ENCODE measurements at places on chromosomes 11 and 22.

DNA sequence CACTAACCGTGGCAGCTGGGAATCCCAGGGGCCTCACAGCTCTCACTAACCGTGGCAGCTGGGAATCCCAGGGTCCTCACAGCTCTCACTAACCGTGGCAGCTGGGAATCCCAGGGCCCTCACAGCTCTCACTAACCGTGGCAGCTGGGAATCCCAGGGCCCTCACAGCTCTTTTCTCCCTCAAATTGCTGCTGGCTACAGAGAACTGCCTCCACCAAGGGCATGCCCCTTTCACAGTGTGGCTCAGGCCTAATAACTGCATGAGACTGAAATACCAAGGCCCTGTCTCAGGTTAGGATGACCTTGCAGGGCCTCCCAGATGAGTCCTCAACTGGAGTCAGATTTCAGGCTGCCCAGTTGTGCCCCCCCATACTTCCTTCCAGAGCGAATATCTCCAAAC lies 35.1 kb upstream of the GGTLC2 start:
- no peak for DNase-seq

DNA sequence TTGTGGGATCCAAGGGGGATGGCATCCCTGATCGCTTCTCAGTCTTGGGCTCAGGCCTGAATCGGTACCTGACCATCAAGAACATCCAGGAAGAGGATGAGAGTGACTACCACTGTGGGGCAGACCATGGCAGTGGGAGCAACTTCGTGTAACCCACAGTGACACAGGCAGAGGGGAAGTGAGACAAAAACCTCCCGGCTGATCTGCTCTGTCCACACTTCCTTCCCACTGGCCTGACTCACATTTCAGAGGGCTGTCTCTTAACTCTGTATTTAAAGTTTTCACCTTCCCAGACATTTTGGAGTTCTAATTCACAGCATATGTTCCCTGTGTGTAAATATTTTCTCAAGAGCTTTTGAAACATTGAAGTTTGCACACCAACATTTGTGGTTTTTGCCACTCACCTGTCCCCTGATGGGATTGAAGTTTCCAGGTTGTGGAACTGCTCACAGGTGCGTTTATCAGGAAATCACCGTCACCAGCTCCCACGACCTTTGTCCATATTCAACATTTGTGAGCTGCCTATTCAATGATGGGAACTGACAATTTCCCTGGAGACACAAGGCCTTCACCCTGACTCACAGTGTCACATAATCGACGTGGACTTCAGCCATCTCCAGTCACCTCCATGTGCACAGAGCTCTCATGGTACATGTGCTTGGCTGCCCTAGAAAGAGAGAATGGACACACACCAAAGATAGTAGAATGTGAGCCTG lies 99.2 kb downstream of the VPREB1 start:
- DNase-seq = peak; percentile 79

GRCh38 chr11:100841711-100842407 lies 154.8 kb downstream of the ARHGAP42 start:
- DNase-seq = no peak

DNA sequence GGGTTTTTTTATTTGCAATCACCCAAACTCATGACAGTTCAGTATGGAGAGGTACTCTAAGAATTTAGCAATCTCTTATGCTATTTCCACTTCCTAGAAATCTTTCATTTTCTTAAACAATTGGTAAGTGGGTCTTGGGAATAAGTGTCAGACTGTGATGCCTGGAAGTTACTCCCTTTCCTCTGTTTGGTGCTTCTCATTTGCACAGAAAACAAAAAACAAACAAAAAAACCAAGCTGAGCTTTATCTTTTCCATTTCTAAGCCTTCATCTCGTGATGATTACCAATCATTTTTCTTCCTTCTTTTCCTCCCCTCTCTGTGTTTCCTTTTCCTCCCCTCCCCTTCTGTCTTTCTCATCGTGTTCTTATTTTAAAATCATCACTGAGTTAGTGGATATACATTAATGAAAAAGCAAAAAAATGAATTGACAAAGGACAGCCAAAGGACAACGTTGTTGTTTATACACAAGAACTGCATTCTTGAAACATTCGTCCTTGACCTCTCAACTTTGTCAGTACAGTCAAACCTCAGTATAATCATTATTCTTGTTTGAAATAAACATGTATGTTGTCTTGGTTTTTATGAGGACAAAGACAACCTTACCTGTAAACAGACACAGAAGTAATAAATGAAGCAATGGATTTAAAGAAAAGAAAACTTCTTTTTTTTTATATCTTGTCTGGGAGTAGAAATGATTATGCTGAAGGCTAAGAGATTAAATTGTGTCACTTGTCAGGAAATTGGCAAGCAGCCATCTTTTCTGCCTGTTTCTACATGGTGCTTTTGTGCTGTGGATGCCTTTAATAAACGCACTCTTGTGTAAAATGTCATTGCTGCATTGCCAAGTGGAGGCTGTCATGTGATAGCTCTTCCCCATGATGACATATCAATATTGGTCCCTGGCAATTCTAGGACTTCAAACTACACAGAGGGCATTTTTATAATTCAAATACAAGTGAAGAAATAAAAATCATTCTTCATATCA lies 803.2 kb upstream of the CCDC90B start:
- no peak for DNase-seq

DNA sequence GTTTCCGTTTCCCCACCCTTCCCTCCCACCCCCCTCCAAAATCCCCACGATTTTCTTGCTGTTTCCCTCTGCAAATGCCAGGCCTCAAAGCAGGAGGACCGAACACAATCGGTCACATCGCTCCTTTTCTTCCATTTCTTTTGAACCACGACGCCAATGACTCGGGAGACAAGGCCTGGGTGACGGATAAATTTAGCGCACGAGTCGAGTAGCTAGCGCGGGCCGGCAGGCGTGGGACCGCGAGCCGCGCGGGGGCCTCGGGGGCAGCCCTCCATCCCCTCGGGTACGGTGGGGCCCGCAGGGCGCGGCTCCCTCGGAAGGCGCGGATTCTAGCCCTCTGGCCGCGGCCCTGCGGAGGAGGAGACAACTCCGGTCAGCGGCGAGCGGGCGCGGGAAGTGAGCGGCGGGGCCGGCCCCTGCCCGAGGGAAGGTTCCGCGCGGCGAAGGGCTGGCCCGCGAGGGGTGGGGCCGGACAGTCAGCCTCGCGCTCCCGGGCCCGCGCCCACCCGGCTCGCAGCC lies 414 bp downstream of the JOSD1 start:
- peak; percentile 61 for DNase-seq

DNA sequence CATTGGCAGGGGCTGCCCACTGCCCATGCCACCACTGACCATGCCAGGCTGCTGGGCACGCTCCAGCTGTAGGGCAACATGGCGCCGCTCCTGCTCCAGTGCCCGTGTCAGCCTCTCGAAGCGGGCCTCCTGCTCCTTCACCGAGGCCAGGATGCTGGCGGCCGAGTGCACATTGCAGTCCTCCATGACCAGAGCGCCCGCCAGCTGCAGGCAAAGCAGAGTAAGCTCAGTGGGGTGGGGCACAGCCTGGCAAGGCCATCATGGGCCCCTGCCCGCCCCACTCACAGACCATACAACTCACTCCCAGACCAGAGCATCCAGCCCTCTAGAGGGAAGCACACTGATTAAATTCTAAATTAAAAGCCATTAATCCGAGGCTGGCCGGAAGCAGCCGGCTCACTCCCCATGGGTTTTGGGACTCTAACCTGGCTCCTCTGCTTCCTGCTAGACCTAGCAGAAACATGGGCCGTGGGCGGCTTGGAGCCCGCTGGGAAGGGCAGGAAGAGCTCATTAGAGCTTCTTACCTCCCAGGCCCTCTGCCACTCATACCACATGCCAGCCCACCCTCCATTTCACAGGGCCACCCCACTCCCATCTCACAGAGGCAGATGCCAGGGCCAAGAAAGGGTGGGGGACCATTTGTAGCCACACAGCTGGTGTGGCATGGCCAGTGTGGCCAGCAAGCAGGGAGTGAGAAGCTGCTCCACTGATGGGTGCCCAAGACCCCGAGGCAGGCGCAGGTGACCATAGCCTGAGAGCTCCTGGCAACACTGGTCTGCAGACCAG lies 25.8 kb downstream of the ARVCF start:
- DNase-seq = no peak

DNA sequence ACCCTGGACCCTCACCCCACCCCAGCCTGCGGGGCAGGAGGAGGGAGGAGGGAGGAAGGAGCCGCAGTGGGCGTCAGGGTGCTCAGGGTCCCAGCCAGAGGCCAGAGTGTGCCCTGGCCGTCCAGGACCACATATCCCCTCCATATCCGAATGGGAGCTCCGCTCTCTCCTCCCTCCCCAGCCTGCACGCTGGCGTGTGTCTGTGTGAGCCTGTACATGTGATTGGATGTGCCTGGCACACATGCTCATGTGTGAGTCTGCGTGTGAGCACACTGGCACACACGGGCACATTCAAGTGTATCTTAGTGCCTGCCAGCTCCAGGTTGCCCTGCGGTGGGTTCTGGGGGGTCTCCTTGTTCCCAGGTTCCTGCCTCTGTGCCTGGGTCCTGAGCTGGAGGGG lies 8.1 kb downstream of the TSSC4 start:
- DNase-seq = no peak

DNA sequence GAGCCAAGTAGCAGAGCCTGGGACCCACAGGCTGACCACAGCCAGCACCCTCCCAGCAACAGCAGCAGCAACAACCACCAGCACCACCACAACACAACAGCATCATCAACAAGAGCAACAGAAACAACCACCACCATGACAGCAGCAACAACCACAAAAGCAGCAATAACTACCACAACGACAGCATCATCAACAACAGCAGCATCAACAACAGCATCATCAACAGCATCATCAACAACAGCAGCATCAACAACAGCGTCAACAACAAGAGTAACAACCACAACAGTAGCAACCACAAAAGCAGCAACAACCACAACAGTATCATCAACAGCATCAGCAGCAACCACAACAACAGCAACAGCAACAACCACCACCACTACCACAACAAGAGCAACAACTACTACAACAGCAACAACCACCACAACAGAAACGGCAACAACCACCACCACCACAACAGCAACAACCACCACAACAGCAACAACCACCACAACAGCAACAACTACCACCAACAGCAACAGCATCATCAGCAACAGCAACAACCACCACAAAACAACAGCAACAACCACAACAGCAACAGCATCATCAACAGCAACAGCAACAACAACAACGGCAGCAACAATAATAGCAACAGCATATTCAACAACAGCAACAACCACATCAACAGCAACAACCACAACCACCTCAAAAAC lies 22.1 kb upstream of the FGF3 start:
- no peak for DNase-seq

DNA sequence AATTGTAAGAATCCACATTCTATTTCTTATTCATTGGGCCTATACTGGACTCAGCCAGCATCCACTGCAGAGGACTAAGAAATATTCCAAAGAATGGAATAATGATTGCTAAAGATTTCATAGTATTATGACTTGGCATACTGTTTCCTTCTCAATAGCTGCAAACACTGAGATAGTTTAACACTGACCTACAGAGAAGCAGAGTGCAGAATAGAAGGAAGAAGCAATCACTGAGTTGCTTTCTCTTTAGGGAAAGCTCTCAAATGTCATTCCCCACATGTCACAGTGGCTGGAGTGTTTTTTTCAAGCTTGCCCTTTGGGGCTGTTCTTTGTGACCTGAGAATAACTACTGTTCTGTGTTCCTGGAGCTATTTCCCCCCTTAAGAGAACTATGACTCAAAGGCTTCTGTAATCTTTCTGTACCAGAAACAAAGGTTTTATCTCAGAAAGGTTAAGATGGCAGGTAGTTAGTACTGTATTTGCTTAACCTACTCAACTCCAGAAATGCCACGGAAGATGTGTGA lies 243.6 kb upstream of the LUZP2 start:
- no peak for DNase-seq

DNA sequence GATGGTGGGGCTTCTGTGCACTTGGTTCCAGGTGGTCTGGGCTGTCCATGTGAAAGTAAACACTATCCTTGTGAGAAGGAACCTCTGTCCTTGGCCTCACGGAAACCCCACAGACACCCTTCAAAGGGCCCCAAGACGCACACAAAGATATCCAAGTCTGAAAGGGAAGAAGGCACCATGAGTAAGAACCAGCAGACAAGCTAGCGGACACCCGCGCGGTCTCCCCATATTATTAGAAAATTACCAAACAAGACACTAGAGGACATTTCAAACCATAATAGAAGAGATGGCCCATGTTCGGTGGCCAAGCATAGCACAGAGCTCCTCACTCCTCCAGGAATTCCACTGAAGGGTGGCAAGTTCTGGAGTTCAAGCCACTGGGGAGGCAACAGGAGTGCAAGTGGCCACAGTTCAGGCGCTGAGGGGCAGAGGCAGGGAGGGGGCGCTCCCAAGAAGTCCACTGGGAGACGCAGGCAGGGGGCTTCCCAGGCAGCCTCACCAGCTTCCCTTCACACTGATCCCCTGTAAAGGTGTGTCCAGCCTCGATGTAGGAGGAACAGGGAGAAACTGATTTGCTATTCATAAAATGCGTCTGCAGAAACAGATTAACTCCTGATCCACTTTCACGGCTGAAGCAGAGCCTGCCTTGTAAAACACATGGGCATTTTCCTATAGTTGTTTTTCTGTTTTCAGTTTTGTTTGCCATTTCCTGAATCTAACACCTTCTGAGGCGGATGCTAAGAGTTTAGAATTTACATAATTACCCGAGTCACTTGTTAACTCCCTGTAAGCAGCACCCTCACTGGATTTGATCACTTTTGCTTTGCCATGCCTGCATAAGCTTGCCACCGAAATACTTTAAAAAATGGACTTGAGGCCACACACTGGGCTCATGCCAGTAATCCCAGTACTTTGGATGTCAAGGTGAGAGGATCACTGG lies 9.1 kb upstream of the PPARA start:
- no peak for DNase-seq

GRCh38 chr11:29989174-29989970 lies 27.5 kb downstream of the KCNA4 start:
- no peak for DNase-seq

DNA sequence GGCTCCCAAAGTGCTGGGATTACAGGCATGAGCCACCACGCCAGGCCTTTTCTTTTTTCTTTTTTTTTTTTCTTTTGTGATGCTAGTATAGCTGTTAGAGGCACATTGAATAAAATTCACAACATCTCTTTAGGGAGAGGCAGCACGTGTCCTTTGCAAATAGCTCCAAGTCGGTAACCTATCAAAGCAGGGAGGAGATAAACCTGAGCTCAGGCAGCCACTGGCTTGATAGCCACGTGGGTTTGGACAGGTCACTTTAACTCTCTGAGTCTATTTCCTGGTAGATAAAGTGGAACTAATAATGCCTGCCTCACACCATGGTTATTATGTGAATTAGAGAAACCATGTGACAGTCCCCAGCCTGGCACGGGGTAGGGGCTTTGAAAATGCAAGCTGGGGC lies 43.1 kb upstream of the ATXN10 start:
- DNase-seq = no peak
